ENCODE measurements at places on chromosomes 5 and 9. TPM values are rescaled to one million over a fixed set of nuclear protein-coding genes. Genes with fewer than 3 reads are reported as not detected.

The VCP gene
- total RNA-seq, result 484 TPM

The AMACR gene
- total RNA-seq, result 6.4 TPM

- DNase-seq, result no peak
These were observed 726 bp upstream of the PSMB7 start for GRCh38 chr9:124415852-124416484.

- DNase-seq, result no peak
These were observed 1.3 kb downstream of the MED10 start for GRCh38 chr5:6376974-6377520.

- DNase-seq, result no peak
These were observed 244.9 kb upstream of the KLF4 start for GRCh38 chr9:107734256-107735013.

- no peak for DNase-seq
These were observed 30.2 kb downstream of the FOXI1 start for GRCh38 chr5:170135796-170136490.

DNA sequence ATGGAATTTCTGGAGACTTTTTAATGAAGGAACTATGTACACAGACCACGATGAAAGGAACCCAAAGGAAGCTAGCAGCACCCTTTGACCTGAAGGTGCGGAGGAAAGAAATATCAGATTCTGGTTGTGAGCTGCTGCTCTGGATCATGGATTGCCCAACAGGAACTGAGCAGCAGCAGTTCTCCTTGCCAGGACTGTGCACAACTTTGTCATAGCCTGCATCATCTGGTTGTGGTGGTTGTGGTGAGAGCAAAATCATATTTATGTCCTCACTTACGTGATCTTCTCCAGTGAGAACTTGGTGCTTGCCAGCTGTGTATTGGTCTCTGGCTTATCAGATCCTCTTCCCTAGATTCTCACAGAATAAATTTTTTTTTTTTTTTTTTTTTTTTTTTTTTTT is 70.7 kb upstream of the LPAR1 start:
- no peak for DNase-seq

GRCh38 chr9:136057236-136058081 is 37.6 kb downstream of the NACC2 start:
- no peak for DNase-seq

- no peak for DNase-seq
These were observed 13.6 kb downstream of the USP20 start for GRCh38 chr9:129848712-129849441.

- DNase-seq, result peak; percentile 5
These were observed 79.8 kb downstream of the RICTOR start for GRCh38 chr5:38994324-38994927.
